ENCODE measurements at places on chromosomes 13 and 19.

DNA sequence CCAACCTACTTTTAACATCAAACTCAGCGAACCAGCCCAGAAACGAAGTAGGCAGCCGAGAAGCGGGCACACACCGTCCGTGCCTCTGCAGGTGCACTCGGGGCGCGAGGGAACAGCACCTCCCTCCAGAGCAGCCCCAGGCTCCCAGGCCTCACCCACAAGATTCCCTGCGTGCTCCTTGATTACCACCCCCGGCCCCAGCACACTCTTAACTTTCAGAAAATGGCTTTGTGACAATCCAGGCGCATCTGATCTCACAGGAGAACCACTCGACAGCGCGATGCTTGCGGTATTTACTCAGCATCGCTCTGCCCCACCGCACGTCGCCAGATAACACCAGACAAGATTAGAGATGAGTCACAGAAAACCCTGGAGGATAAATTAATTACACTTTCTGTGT lies 134.9 kb upstream of the SPACA7 start:
- DNase-seq = no peak

DNA sequence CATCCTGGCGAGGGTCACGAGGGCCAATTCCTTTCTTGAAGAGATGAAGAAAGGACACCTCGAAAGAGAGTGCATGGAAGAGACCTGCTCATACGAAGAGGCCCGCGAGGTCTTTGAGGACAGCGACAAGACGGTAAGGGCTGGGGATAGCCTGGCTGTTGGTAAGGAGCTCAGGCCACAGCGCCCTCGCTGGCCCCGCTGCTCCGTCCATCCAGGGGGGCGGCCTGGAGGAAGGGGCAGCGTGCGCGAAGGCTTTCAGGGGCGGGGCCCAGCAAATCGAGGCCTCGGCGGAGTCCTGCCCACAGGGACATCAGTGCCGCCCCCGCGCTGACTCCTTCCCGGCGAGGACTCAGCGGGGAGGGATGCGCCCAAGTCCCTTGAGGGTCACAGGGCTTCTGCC lies 6.9 kb downstream of the F10 start:
- DNase-seq = no peak

DNA sequence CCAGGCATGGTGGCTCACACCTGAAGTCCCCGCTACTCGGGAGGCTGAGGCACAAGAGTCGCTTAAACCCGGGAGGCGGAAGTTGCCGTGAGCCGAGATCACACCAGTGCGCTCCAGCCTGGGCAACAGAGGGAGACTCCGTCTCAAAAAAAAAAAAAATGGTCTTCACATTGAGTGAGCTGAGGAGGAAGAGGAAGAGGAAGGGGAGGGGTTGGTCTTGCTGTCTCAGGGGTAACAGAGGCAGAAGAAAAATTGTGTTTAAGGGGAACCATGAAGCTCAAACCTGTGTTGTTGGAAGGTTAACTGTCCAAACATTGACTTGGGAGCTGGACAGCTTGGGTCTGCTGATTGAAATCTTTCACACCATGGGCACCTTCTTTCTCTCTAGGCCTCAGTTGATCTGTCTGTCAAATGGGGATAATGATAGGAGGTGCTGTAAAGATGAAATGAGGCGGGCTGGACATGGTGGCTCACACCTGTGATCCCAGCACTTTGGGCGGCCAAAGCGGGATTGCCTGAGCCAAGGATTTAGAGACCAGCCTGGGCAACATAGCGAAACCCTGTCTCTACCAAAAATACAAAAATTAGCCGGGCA lies 9.8 kb upstream of the SLC44A2 start:
- DNase-seq = no peak

GRCh38 chr13:103007427-103007762 lies 58.8 kb downstream of the SLC10A2 start:
- DNase-seq = no peak

DNA sequence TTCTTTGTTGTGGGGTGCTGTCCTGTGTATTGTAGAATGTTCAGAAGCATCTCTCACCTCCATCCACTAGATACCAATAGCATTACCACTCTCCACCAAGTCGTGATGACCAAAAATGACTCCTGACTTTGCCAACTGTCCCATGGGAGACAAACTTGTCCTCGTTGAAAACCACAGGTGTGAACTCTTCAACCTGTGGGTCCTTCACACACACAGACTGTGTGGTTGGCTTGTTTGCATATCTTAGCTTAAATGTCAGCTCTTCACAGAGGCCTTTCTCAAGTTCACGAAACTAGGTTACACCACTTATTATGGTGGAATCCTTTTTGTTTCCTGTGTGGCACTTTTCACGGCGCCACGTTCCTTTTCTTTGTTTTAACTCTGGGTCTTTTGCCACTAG lies 6.8 kb downstream of the GPC5 start:
- DNase-seq = no peak

GRCh38 chr13:102715447-102715846 lies 20.6 kb upstream of the METTL21C start:
- DNase-seq = no peak

DNA sequence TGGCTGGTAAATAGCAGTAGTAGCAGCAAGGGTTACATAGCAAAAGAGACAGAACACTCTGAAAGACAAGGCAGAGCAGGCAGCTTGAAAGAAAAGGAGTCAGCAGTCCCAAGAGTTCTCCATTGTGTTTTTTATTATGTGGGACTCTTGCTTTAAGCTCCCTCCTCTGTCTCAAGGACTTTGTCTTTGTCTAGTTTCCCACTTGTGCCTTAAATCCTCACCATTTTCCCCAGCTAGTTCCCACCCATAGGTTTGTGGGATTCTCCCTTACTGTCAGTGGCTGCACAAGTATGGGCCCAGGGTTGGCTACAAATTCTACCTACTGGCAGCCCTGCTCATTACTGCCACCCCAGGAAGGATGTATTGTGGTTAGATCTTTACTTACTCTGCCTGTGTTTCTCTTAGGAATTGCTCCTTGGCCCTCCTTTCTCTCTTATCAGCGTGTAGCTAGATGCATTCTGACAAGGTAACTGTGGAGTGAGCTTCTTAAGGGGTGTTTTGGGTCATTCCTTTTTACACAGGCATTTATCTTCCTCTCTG lies 413.4 kb upstream of the PCDH9 start:
- no peak for DNase-seq

- no peak for DNase-seq
These were observed 689.6 kb downstream of the SLITRK5 start for GRCh38 chr13:88360761-88361160.

DNA sequence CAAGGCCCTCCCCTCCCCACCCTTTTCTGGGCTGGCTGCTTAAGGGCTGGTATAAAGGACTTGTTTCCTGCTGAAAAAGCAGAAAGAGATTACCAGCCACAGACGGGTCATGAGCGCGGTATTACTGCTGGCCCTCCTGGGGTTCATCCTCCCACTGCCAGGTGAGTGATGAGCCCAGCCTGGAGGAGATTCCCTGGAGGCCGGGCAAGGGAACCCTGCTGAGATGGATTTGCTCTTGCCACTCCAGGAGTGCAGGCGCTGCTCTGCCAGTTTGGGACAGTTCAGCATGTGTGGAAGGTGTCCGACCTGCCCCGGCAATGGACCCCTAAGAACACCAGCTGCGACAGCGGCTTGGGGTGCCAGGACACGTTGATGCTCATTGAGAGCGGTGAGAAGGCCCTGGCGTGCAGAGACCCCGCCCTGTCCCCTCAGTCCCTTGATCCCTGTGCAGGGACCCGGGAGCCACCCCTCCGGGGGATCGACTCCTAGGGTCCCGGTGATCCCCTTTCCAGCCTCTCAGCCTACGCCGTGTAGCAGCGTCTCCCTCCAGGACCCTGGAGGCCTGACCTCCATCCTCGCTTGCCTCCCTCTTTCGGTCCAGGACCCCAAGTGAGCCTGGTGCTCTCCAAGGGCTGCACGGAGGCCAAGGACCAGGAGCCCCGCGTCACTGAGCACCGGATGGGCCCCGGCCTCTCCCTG lies at the start of gene CD177:
TSS of gene CD177 (plus strand) at position 81 of the 699 bp plus-strand sequence. CDS start at position 110, 29 bp downstream.
- no peak for DNase-seq

DNA sequence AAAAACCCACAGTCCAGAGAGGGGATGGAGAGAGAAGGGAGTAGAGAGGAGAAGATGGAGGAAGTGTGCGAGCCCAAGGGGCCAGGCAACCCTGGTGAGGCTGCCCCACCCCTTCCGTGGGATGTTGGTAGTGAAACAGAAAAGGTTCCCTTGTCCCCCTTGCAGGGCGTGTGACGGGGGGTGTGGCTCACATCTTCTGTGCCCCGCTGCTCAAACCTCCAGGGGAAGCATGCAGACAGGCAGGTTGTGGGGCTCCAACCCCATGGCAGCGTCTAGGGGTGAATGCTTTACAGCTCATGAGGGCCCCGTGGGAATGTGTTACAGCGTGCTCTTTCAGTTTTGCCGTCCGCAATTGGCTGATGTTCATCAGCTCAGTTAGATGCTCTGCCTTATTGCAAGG lies 14.7 kb upstream of the EVI5L start:
- no peak for DNase-seq

- DNase-seq = no peak
These were observed 625 bp downstream of the ZFP82 start for GRCh38 chr19:36417752-36418286.

GRCh38 chr13:76038920-76039716 lies 403.0 kb downstream of the LMO7 start:
- DNase-seq = no peak

Data from stimulated activated CD4-positive, alpha-beta T cell treated with anti-CD3 and anti-CD28 coated beads, Interleukin-4, amount 100 ng/mL, for 1 hour (primary cell).